ENCODE measurements at places on chromosomes 4 and X. TPM values are rescaled to one million over a fixed set of nuclear protein-coding genes. Genes with fewer than 3 reads are reported as not detected.

The JCHAIN gene
- not detected for total RNA-seq

The AASDH gene
- 12.8 TPM for total RNA-seq

The GATA1 gene
- not detected for total RNA-seq

GRCh38 chrX:124506066-124506465 lies 159.7 kb downstream of the SH2D1A start:
- H3K36me3 ChIP-seq = no peaks in the 10 kb centered on the region
- H3K4me3 ChIP-seq = no peak overlapping the region
- DNase-seq = no peak
- H3K4me1 ChIP-seq = no peaks in the 10 kb centered on the region

DNA sequence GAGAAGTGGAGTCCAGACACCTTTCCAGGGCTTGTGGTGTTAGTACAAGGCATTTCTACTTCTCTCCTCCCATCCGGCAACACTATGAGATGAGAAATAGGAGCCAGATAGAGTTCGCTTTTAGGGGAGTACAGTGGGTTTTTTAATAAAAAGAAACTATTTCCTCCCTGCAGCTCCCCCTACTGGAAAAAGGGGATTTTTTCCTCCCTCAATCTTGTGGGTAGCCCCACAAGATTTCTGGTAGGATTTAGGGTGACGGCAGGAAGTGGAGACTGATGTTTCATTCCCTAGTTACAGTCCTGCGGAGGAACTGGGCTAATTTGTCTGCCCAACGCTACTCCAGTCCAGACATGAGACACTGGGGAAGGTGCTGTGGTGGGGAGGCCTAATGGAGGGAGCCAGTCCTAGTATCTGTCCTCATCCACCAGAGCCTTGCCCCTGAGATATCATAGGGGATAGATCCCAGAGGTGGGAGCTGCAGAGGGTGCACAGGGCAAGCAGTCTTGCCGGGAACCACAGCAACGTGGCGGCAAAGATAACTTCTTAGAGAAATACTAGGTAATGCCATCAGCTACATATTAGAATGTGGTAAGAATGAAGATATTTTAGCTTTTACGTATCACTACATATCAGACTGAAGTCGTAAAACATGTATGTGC lies 45.5 kb upstream of the PRKG2 start:
- no peak overlapping the region for H3K4me3 ChIP-seq
- no peaks in the 10 kb centered on the region for H3K27me3 ChIP-seq
- no peaks in the 10 kb centered on the region for H3K36me3 ChIP-seq
- H3K27ac ChIP-seq = no peak overlapping the region
- peaks cover 32% of the 10 kb centered on the region for H3K4me1 ChIP-seq
- DNase-seq = no peak

DNA sequence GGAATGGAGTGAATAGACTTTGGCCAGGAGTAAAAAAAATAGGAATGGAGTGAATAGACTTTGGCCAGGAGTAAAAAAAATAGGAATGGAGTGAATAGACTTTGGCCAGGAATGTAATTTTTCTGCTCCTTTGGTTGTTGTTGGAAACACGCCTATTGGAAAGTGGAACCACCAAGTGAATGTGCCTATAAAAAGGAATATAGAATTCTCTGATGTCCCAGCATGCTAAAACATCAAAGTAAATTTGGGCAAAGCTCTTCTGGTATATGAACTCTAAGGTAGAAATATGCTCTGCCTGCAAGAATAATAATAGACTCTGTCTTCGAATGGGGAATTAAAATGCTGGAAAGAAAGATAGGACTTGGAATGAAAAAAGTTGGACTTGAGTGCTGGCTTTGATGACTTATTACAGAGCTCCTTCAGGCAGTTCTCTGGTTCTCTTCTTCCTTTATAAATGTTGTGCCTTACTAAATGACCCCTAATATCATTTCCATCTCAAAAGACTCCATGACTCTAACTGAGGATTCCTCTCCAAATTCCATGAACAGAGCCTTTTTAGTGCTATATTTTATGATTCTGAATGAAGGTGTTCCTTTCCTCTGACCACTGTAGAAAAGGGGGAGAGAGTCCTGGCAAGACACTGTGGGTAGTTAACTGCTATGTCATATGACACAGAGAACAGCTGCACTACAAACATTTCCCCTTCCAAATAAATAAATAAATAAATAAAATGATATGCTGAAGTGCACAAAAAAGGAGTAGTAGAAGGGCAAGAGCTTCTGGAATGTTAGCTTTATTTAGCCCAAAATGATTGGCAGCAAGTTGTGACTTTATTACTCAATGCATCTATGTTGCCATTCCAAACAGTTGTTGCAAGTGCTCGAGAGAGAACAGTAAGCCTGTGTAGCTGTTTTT lies 13.5 kb upstream of the GBA3 start:
- no peaks in the 10 kb centered on the region for H3K36me3 ChIP-seq
- no peaks in the 10 kb centered on the region for H3K27me3 ChIP-seq
- no peak overlapping the region for H3K27ac ChIP-seq

- H3K4me1 ChIP-seq = peaks cover 20% of the 10 kb centered on the region
- H3K27me3 ChIP-seq = no peaks in the 10 kb centered on the region
- no peak for DNase-seq
- no peak overlapping the region for H3K4me3 ChIP-seq
- H3K27ac ChIP-seq = peak overlapping the region; percentile 50
Measured at GRCh38 chrX:44914532-44915198, 41.7 kb downstream of the KDM6A start.

GRCh38 chrX:2561456-2561855 lies 60.7 kb upstream of the DHRSX start:
- no peak for DNase-seq
- H3K4me1 ChIP-seq = no peaks in the 10 kb centered on the region
- no peak overlapping the region for H3K4me3 ChIP-seq
- no peaks in the 10 kb centered on the region for H3K27me3 ChIP-seq

DNA sequence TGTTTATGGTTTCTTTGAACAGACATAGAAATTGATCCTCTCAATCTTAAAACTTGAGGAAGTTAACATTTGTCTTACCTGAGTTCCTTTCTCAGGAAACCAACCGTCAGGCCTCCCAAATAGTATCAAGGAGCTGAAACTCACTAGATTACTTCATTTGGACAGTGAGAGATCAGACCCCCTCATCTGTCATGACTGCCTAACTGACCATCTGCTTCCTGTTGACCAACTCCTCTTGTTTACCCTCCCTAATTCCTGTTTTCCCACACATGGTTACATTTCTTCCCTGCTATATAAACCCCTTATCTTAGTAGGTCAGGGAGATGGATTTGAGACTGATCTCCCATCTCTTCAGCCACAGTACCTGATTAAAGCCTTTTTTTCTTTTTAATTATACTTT lies 46.2 kb upstream of the NMU start:
- H3K27me3 ChIP-seq = no peaks in the 10 kb centered on the region

- no peaks in the 10 kb centered on the region for H3K4me1 ChIP-seq
- no peak for DNase-seq
- H3K27me3 ChIP-seq = no peaks in the 10 kb centered on the region
- no peak overlapping the region for H3K27ac ChIP-seq
- no peak overlapping the region for H3K4me3 ChIP-seq
Measured at GRCh38 chrX:101764538-101764937, 104.9 kb upstream of the ARMCX2 start.

- no peak for DNase-seq
- no peaks in the 10 kb centered on the region for H3K36me3 ChIP-seq
- no peaks in the 10 kb centered on the region for H3K27me3 ChIP-seq
- no peak overlapping the region for H3K27ac ChIP-seq
- H3K4me3 ChIP-seq = no peak overlapping the region
Measured at GRCh38 chr4:65482410-65482809, 187.9 kb downstream of the EPHA5 start.

DNA sequence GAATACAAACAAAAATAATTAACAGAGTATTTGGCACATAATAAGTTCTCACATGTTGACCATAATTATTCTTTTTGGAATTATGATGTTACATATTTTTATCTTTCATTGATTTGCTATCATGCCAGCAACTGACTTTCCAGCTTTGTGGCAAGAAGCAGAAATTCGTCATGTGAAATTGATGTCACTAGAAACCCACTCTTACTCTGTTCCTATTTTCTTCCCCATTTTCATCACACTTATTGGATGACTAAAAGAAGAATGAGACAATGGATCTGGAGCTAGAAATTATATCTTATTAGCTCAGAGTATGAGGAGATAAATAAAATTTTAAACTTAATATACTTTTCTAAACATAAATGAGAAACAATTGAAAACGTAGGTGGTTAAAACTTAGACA lies 31.9 kb downstream of the EGF start:
- no peak overlapping the region for H3K4me3 ChIP-seq
- no peaks in the 10 kb centered on the region for H3K4me1 ChIP-seq
- no peak for DNase-seq
- no peaks in the 10 kb centered on the region for H3K36me3 ChIP-seq

- H3K27ac ChIP-seq = no peak overlapping the region
- DNase-seq = no peak
- H3K27me3 ChIP-seq = no peaks in the 10 kb centered on the region
Measured at GRCh38 chr4:40960941-40961340, 211.2 kb downstream of the NSUN7 start.

GRCh38 chr4:129327637-129328036 lies 231.7 kb downstream of the C4orf33 start:
- no peak overlapping the region for H3K27ac ChIP-seq
- no peak for DNase-seq
- H3K36me3 ChIP-seq = no peaks in the 10 kb centered on the region
- H3K4me3 ChIP-seq = no peak overlapping the region
- H3K4me1 ChIP-seq = no peaks in the 10 kb centered on the region

DNA sequence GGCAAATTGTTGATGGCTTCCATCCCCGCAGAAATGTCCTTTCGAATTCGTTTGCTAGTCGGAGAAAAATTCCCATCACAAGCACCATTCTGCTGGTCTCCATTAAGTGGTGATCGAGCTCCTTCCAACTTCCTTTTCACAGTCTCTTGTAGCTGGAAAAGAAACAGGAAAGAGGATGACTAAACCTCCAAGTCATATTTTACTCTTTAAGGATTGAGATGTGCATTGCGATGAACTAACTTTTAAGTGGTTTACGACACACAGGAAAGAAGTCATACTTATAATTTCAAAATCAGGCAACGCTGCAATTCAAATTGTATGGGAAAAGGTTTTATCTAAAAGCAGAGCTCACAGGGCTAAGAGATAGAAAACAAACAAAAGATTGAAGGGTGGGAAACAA lies 225.2 kb downstream of the MGST2 start:
- H3K4me3 ChIP-seq = no peak overlapping the region
- no peaks in the 10 kb centered on the region for H3K36me3 ChIP-seq
- no peak for DNase-seq
- H3K27ac ChIP-seq = no peak overlapping the region

GRCh38 chrX:130264573-130264972 lies 4.1 kb downstream of the ZNF280C start:
- no peak for DNase-seq
- H3K4me3 ChIP-seq = no peak overlapping the region
- H3K4me1 ChIP-seq = no peaks in the 10 kb centered on the region
- no peak overlapping the region for H3K27ac ChIP-seq
- no peaks in the 10 kb centered on the region for H3K36me3 ChIP-seq

All from Caco-2 (cell line).